ENCODE measurements at places on chromosomes 2 and 18.

GRCh38 chr2:219523031-219523671 lies 8.9 kb downstream of the ASIC4 start:
- DNase-seq, result no peak

- no peak for DNase-seq
Measured at GRCh38 chr18:43620936-43621335, 343.6 kb upstream of the SYT4 start.

- no peak for DNase-seq
Measured at GRCh38 chr18:4017480-4017879, 437.6 kb downstream of the DLGAP1 start.

GRCh38 chr2:69177785-69178636 lies 165.0 kb downstream of the ANTXR1 start:
- peak; percentile 98 for DNase-seq

DNA sequence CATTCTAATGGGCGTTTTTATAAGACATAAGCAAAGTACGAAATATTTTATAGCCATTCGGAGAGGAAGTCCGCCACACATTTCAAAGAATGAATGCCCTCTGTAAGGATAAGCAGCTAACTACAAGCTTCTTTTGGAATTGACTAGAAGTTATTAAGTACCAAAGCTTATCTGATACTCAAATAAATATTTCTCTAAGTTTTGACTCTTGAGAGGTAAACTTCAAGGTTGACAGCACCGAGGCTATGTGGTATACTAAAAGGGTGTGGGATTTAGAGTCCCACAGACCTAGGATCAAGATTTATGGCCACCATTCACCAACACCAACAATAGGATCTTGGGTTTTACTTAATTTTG lies 48.1 kb upstream of the MSH2 start:
- no peak for DNase-seq

- DNase-seq, result no peak
Measured at GRCh38 chr2:192123847-192124246, 70.9 kb downstream of the TMEFF2 start.

DNA sequence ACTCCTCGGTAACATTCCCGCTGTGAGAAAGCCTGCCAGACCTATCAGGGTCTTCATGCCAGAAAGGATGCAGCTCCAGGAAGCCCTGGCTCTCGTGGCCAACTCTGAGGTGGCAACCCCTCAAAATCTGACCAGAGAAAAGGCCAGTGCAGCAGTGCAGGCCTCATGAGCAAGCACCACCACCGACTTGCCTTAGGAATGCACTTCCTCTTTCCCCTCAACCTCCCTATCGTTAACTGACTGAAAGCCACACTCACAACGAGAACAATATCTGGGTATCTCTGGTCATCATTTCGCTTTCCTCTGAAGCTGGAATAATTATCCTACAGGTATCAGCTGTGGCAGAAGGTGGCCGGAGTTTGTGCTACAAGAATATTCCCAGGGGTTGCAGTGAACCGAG lies 101.4 kb upstream of the POU3F3 start:
- DNase-seq, result no peak

DNA sequence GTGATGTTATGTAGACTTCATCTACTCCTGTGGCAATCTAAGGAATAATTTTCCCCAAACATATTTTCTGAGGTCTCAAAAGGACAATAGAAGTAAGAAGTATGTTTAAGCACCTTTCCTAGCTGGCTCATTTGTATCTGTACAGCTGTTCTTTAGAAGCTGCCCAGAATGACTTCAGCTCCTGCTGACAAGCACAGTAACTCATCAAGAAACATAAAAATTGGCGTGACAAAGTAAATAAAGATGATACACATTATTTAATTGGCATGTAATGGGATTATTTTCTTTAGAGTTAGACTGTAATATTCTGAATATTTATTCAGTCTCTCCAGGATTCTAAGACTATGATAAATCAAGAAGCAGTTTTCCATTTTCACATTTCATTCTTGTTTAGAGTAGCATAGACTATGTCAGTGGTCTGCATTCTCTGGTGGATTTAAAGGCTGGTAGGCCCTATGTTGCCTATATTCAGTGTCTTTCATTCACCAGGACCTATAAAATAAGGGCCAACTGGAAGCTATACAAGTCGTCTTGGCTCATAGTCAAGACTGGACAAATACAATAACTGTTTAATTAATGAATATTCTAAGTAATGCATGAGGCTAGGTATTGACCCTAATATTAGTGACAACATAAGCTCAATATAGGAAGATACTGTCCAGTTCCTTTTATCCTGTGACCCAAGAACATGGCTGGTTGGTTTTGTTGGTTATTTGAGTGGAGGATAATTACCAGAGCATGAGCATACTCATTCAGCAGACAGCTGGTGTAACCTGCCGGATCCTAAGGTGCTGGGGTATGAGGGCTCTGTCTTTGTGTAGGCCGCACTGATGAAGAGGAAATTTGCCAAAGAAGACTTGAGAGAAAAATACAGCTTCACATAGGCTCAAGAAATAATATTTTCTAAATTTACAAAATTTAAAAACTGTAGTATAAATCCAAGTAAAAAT lies 107.0 kb downstream of the PDE1A start:
- no peak for DNase-seq

DNA sequence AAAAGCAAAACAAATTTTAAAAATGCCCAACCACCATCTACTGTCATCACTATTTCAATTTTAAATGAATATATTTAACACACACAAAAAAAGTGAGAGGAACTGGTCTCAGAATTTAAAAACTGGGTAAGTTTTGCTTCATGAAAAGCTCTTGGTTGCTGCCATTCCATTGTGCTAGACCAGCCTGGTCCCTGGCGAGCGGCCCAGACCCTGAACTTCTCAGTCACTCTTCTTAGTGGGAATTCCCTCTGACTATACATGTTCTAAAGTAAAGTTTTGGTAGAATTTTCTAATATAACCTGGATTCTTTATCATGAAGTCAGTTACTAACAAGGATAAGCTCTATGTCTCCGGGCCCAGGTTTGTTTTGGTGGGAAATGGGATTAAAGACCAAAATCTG lies 34.8 kb upstream of the TMEM177 start:
- no peak for DNase-seq

GRCh38 chr2:22450831-22451230 lies 934.1 kb upstream of the KLHL29 start:
- no peak for DNase-seq

DNA sequence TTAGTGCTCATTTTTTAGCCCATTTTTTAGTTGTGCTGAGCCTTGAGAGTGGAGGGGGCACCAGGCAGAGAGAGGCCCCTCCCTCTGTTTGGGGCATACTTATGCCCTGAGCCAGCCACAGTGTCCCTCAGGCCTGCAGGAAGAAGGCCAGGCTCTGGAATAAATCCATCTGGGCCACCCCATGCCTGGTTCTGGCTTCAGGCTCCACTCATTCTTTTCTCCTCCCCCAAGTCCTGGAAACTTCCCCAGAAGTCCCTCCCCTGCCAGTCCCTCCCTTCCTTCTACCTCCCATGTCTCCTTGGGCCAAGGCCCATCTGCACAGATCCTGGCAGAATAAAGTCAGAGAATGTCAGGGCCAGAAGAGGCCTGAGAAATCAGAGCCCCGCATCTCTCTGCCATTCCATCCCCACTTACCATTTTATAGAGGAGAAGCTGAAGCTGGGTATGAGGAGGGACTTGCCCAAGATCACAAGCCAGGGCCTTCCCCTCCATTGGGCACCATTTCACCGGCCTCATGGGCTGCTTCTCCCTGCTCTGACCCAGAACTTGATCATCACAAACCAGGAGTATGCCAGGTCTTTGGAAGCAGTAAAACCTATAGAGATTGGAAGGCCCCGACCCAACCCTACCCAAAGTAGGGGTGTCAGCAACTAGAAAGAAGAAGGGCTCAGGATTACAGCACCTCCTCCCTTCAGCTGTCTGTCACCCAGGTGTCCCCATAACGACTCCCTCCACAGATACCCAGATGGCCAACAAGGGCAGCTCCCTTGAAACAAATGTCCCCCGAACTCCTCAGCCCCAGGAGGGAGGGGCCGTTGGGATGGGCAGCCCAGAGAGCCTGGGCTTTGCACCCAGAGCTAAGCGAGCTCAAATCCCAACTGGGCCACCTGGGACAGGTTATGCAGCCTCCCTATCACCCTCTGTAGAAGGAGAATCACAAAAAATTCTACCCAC lies 108.4 kb downstream of the POLR1A start:
- DNase-seq, result no peak

- DNase-seq, result no peak
Measured at GRCh38 chr2:67776276-67776675, 286.5 kb downstream of the C1D start.

DNA sequence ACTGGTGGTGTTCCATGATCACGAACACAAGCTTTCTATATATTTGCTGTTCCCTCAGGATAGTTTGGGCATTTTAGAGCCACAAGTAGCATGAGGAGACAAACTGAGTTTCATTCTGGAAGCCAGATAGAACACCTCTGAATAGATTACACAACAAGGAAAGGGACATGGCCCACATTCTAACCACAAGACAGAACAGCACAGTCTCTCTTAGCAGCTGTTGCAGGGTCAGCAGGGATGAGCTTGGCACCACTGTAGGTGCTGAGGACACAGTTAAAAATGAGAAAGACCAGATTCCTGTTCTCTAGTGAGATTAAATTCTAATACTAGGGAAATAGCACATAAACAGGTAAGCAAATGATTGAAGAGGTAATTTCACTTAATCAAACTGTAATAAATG lies 235.3 kb downstream of the ZNF407 start:
- DNase-seq, result no peak

DNA sequence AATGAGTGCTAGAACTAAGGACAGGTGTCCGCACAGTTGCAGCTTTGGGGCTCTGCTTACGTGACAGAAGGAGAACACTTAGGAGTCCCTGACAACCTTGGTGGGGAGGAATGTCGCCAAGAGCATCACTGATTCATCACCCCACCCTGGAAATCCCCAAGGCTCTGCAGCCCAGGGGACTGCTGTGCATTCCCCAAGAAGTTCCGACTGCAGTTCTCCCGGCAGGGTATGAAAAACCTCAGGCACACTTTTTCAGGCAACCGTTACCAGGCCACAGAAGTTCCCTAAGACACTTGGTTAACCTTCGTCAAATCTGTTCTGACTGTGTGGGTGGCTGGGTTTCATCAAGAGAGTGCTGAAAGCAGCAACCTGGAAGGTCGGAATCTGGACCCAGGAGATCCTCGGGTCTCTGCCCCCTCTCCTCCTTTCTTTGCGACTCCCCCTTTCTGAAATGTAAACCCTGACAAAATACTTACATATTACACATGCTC lies 192.1 kb upstream of the CXCR4 start:
- DNase-seq, result no peak

DNA sequence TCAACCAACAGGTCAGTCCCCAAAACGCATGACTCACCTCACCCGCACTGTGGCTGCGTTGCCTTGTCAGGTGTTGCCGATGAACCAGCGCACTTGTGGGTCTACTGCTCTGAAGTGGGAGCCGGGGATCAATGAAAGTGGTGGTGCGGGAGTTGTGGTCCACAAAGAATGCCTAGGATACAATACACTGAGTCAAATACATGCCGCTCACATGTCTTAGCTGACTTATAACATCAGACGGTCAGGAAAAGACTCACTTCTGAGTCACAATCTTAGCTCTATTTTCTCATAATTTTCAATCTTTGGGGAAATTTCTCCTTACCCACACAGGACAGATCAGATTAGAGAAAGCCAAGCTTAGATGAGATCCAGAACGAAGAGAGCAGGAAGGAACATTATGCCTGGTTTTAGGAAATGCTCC lies 107.1 kb upstream of the STK17B start:
- DNase-seq, result no peak

GRCh38 chr2:106956416-106956815 lies 70.4 kb upstream of the ST6GAL2 start:
- DNase-seq, result no peak

GRCh38 chr2:14557111-14557510 lies 75.4 kb upstream of the LRATD1 start:
- no peak for DNase-seq

- DNase-seq, result peak; percentile 75
Measured at GRCh38 chr2:70123051-70123828, 36.0 kb downstream of the PCBP1 start.

- DNase-seq, result no peak
Measured at GRCh38 chr2:82591718-82592117, 1867.4 kb downstream of the SUCLG1 start.

DNA sequence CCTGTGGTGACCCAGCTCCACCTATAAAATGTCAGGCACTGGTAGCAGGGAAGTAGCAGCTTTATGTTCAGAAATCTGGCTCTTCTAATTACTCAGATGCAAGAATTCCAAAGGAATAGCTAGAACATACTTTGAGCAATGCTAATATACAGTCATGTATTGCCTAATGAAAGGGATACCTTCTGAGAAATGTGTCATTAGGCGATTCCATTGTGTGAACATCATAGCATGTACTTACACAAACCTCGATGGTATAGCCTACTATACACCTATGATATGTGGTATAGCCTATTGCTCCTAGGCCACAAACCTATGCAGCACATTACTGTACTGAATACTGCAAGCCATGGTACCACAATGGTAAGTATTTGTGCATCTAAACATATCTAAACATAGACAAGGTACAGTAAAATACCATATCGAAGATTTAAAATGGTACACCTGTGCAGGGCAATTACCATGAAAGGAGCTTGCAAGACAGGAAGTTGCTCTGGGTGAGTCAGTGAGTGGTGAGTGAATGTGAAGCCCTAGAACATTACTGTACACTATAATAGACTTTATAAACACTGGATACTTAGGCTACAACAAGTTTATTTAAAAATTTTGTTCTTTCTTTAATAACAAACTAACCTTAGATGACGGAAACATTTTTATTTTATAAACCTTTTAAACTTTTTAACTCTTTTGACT lies 50.3 kb upstream of the ETAA1 start:
- DNase-seq, result no peak

- no peak for DNase-seq
Measured at GRCh38 chr2:239286901-239287300, 113.9 kb downstream of the HDAC4 start.

- peak; percentile 52 for DNase-seq
Measured at GRCh38 chr2:129765678-129766351, 213.7 kb upstream of the RAB6C start.

DNA sequence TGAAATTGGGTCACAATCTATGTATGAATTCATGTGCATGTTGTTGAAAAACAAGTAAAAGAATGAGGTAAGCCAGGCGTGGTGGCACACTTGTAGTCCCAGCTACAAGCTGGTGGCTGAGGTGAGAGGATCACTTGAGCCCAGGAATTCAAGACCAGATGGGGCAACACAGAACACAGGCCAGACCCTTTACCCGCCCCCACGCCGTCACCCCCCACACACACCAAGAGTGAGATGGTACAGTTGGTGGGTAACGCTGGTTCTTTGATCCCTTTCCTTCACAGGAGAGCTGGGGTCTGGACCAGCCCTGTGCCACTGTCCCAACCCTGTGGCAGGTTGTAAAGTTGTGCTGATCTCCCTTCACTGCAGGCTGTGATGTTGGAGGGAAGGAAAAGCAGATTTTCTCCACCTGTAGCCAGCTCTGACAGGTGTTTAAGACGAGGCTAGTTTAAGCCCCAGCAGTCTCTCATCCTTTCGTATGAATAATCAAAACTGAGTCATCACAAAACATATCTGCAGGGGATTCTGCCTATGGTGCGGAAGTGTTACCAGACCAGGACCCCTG lies 13.6 kb downstream of the B3GNT2 start:
- DNase-seq, result no peak

GRCh38 chr2:51673628-51674027 lies 641.7 kb upstream of the NRXN1 start:
- DNase-seq, result no peak

All from right atrium auricular region (tissue), 2 donors.